ENCODE measurements at places on chromosomes 6 and 20.

GRCh38 chr6:99347804-99348203 lies 1.7 kb downstream of the FAXC start:
- no peak for DNase-seq

- DNase-seq: no peak
Measured at GRCh38 chr6:147067184-147067583, 137.0 kb upstream of the STXBP5 start.

DNA sequence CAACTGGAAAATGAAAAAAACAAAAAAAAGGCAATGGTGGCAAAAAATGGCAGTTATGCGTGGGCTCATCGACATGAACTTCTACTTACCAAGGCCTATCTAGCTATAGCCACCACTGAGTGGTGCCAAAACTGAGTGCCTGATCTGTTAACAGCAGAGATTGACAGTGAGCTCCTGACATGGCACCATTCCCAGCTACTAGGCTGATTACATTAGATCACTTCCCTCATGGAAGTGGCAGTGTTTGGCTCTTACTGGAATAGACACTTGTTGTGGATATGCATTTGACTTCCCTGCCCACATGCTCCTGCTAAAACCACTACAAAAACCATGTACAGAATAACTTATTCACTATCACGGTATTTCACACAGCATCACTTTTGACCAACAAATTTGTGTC lies 216.1 kb upstream of the SGK1 start:
- DNase-seq: no peak

DNA sequence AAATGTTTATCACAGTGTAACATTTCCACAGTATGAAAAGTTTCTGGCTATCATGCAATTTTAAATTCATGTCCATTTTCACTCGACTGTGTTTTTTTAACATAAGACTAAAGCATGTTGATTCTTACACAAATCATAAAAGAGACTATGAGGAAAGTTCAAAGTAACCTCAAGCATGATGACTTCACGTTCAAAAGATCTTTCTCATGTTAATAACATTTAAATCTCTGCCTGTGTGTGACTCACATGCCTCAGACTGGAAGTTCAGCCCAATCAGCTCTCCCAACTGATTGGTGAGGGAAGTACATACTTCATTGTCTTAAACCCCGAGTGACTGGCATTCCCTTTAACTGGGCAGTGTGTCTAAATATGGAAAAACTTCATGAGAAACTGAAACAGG lies 37.4 kb downstream of the ATXN1 start:
- no peak for DNase-seq

GRCh38 chr6:1390946-1391799 lies 1.8 kb downstream of the FOXF2 start:
- DNase-seq: no peak

DNA sequence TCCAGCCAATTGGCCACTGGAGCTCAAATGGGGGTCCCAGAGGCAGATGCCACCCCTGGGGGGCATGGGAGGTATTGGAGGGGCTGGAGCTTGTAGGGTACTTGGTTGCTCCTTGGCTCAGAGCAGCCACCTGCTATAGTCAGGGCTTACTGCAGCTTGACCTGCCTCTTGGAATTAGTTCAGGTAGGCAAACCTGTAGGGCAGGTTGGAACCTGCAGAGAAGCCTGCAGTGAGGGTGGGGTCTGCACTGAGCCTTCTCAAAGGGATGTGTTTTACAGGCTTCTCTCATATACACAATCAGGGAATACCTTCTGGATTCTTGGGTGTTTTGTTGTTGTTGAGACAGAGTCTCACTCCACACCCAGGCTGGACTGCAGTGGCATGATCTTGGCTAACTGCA lies 94.2 kb upstream of the MYL9 start:
- no peak for DNase-seq

DNA sequence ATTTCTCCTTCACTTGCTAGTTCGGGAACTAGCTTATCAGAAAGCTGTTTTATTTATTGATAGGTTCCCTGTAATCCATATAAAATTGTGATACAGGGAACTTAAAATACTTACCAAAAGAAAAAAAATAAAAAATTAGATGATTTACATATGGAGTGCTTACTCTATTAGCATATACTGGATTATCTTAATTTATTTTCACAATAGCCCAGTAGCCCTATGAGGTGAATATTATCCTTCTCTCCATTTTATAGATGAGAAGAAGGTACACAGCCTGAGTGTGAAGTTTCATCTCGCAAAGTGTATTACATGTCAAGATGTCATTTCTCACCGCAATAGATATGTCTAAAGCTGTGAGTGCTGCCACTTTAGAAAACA lies 463.5 kb downstream of the CDKAL1 start:
- no peak for DNase-seq

DNA sequence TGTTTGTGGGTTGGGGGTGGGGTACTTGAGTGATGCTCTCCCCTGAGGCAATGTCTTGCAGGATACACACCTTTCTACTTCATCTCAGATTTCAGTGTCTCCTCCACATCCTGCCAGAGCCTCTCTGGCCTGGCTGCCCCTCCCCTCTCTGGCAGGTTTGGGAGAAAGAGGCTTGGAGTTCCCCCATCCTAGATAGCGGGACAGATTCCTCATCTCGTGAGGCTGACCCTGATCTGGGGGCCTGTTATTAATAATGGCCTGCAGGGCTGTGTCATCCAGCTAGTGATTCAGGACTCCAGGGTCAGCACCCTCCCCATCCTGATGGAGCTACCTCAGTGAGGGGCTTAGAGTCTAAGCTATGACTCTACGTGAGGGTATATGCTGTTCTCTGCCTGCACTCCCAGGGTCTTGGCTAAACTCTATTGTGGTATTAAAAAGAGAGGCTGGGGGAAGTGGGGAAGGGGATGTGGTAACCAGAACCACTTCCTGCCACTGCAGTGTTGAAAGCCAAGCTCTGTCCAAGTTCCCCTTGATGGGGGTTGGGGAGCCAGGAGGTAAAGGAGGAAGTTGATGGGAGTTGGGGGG lies 3.7 kb upstream of the MMP9 start:
- peak; percentile 29 for DNase-seq

DNA sequence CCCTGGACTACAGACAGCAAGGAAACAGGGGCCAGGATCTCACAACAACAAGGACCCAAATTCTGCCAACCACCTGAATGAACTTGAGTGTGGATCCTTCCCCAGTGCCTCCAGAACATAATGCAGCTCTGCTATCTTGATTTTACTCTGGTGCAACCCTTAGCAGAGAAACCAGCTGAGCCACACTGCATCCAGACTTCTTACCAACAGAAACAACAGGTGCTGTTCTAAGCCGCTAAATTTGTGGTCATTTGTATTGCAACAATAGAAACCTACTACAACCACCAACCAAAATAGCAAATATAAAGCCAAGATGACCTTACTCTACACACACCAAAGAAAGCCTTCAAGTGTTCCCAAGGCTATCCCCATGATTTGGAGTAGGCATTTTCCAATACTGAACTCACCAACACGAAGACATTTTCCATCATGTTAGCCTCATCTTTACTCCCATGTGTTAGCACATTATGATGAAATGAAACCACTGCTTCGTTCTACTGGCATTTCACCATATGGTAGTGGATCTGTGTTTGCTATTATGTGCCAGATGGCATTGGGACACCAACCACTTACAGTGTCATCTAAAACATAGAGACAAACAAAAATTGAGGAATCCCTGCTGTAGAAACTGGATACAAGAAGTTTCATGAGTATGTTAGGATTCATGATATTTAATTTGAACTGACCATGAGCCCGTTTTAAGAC lies 249.8 kb upstream of the ID4 start:
- DNase-seq: no peak

DNA sequence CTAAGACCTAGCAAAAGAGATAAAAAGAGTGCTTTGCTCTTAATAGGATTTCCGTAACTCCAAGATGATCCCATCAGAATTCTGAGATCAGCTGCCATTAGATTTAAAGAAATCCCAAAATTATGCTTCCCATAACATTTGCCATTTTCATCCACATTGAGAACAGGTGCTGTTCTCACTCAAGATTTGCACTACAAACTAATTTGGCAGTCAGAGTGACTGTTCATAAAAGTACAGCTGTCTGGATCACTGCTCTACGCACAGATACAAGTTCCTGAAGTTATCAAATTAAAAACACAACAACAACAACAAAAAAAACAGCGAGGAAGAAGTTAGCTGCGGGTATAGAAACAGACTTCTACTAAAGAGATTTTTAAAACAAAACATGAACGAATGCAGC lies 58.1 kb downstream of the ASCC3 start:
- DNase-seq: no peak

- DNase-seq: no peak
Measured at GRCh38 chr20:39188266-39188765, 226.2 kb downstream of the DHX35 start.

GRCh38 chr6:125966569-125966968 lies 10.0 kb downstream of the HINT3 start:
- DNase-seq: no peak

DNA sequence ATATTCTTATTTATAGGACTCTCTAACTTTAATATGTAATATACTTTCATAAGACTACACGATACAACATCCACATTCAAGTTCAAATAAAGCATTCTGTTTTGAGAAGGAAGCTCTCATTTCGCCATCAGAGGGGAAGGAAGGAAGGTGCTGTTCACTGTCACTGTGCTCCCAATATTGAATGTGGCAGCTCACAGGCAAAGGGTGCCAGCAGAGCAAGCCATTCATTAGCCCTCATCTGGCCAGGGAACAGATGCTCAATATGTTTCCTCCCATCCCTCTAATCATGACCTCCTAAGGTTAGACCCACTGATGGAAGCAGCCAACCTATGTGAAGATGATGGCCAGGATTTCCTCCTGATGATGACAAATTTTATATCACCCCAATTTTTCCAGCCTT lies 154.4 kb downstream of the DST start:
- no peak for DNase-seq

- DNase-seq: no peak
Measured at GRCh38 chr6:89186762-89187161, 30.4 kb downstream of the GABRR1 start.

DNA sequence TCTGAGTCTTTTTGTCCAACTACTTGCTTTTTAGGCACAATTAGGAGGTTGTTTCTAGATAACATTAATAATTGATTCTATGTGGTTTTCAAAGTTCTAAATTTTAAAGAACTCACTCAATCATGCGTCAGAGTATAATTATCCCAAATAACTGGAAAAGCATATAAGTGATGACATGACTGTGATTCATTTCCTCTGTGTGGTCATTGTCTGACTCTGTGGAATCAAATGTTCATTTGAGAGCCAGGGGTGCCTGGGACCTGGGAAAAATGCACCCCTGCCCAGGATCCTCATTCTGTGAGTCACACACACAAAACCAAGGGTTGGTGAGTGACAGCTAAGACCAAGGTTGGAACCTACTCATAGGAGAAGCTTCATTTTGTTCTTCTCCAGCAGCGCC lies 127.1 kb upstream of the MLIP start:
- no peak for DNase-seq

DNA sequence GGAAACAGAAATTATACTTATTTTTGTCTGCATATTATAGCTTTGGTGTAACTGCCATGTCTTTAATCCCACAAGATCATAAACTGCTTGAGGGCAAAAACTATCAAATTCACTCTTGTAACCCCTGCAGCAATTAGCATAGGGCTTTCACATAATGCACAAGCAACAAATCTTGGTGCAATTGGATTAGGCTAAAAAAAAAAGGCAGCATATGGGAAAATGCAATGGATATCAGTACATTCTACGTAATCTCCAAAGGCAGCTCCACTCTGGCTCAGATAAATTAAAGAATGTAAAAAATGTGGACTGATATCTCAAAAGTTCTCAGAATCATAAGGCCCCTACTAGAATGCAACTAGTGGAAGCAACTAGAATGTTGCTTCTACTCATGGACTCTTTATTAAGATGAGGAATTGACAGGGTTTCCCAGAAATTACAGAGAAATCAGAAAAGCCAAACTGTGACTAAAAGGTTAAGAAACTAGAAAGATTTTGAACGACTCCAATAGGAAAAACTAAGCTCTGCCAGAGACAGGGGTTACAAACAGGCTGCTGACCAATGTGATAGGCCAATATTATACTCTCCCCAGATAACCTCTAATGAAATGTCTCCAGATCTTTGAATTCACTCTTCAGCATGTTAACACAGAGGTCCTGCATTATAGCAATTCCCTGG lies 55.0 kb downstream of the FILIP1 start:
- DNase-seq: no peak

- DNase-seq: no peak
Measured at GRCh38 chr6:56796196-56796532, 153.5 kb upstream of the DST start.

DNA sequence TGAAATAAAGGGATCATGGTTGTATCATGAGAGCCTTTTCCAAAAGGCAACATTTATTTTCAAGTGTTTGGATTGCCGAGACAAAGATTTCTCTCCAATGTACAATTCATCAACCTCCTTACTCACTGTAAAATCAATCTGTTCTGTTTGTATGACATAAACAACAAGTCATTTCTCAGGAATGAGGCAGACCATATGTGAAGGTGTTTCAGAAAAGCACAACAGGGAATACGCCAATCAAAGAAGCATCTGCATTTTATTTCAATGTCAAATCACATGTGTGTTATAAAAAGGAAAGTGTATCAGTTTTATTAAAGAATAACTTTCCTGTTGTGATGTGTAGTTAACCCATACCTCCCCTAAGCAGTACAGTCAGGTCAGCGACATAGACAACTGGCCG lies 653.7 kb downstream of the TFAP2A start:
- DNase-seq: no peak

DNA sequence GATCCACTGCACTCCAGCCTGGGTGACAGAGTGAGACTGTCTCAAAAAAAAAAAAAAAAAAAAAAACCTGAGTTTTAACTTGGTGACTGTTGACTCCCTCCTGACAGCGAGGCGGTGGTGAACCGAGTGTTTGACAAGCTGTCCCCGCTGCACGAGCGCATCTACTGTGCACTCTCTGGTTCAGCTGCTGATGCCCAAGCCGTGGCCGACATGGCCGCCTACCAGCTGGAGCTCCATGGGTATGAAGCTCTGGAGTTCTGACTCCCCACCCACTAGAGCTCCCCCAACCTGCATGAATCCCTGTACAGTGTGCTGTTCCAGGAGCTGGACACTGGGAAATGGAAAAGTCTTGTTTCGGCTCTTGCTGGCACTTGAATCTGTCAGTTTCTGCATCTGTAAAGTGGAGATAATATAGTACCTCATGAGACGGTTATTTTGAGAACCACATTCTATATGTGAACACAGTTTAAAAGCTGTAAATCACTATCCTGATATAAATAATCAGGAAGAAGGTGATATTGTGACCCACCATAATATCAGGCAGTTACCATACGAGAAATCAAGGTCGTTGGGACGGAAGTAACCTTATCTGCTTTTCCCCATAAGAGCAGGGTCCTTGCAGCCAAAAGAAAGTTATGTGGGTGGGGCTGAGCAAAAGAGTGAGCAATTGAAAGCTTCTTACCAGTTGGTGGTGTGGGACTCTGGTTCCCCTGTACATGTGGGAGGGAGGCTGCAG lies 3.3 kb downstream of the PSMB9 start:
- DNase-seq: no peak

Measured in NCI-H1436 (cell line).